ENCODE measurements at places on chromosomes 12 and 14.

DNA sequence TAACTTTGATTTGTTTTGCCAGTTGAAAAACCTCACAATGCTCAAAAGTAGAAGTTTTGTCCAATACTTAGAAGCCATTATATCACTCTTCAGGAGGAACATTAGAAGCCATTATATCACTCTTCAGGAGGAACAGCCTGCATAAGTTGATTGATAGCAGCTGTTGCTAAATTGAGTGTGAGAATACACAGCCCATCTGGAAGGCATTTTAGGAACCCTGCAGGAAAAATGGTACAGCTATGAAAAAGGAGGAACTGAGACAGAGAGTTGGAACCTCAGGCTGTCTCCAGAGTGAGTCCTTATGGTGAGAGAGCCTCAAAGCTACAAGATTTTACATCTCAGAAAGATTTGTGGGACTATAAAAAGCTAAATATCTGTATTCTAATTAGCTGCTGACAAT, 207.0 kb downstream of the MYRFL start:
- no peak for DNase-seq

GRCh38 chr12:22100958-22101748, 55.1 kb downstream of the CMAS start:
- peak; percentile 63 for DNase-seq

- no peak for DNase-seq
Measured at GRCh38 chr14:81247271-81247766, 26.6 kb upstream of the GTF2A1 start.

DNA sequence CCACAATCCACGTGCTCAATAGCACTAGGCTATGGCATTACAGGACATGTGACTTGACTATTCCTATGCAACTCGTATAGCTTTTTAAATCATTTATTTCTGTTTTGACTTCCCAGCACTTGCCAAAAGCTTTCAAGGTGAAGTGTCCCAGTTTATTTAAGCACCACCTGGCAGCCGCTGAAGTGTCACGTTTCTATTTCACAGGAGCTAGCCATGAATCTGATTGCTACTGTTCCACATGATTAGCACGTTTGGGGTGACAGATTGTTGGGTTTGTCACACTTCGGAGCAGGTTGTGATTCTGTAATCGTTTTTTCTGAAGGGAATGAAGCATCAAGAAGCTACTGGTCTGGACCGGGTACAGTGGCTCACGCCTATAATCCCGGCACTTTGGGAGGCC, 39.9 kb upstream of the BICDL1 start:
- no peak for DNase-seq

DNA sequence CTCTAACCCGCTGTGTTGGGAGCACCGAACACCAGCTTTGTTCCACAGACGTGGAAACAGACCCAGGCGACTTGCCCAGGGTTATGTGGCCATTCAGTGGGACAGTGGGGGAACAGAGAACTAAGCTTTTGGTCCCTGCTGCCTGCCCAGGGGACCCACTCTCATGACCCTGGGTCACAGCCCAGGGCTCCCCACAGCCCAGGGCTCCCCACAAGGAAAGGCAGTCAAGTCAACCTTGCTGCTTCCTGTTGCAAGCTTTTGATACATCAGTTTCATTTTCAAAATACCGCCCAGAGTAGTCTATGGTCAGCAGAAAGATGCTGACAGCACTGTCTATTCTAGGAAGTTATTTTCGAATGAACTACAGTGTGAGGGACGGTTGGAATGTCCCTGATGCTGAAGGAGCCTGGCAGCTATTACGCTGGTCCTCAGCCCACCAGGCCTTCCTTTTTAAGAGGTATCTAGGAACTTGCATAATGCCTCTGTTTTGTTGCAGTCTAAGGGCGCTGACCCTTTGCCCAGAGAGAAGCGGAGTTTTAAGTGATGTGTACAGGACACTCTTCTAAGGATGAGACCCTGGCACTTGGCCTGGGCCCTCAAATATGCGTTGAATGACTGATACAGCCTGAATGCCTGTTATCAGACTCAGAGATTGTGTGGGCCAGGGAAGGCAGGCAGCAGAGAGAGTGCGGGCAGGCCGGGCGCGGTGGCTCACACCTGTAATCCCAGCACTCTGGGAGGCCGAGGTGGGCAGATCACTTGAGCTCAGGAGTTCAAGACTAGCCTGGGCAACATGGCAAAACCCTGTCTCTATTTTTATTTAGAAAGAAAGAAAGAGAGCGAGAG, 12.6 kb upstream of the TTC7B start:
- peak; percentile 13 for DNase-seq

DNA sequence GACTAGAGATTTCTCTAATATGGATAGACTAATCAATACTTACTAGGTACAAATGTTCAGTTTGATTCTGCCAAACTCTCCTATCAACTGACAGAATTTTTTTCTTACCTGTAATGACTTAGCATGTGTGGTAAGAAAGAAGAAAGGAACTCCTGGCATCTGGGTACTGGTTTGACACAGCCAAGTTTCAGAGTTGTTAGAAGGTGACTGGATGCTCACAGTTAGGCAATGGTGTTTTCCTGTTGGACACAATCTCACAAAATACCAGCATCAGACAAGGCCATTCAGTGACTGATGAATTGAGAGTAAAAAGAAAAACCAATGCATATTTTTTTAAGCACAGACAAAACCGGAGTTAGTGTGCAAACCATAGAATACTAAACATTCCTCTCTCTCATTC, 4.2 kb downstream of the MUCL1 start:
- no peak for DNase-seq

DNA sequence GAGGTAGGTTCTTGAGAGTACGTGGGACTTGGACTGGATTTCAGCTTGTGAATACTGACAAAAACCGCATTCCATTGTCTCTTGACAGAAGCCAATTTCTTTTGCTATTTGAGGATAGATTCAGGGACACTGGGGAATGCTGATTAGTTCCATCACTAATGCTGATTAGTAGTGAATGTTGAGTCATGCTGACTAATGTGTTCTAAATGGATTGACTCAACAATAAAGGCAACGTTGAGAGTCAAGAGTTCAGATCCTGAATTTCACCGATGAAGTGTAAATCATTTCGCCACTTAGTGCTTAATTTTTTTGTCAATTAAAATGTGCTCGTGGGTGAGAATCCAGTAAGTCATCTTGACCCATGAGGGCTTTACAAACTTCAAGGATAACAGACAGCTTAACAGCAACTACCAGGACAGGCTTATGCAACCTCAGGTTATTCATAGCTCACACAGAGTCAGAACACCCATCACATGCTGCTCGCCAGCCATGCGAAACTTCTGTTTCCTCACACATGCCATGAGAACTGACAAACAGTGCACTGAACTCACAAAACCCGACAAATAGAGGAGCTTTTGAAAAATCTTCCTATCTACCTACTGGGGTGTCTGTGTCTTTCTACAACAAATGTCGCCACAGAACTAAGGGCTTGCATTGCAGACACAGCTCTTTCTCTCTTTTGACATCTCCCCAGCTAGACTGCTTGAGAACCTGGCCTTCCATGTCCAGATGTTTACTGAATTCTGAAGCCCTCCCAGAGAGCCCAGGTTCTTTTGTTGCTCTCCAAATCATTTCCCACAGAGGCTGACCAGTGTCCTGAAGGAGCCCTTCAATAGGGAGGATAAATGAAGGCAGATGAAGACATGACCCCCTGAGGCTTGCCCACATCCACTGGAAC, 316.4 kb downstream of the ZFP36L1 start:
- peak; percentile 71 for DNase-seq

DNA sequence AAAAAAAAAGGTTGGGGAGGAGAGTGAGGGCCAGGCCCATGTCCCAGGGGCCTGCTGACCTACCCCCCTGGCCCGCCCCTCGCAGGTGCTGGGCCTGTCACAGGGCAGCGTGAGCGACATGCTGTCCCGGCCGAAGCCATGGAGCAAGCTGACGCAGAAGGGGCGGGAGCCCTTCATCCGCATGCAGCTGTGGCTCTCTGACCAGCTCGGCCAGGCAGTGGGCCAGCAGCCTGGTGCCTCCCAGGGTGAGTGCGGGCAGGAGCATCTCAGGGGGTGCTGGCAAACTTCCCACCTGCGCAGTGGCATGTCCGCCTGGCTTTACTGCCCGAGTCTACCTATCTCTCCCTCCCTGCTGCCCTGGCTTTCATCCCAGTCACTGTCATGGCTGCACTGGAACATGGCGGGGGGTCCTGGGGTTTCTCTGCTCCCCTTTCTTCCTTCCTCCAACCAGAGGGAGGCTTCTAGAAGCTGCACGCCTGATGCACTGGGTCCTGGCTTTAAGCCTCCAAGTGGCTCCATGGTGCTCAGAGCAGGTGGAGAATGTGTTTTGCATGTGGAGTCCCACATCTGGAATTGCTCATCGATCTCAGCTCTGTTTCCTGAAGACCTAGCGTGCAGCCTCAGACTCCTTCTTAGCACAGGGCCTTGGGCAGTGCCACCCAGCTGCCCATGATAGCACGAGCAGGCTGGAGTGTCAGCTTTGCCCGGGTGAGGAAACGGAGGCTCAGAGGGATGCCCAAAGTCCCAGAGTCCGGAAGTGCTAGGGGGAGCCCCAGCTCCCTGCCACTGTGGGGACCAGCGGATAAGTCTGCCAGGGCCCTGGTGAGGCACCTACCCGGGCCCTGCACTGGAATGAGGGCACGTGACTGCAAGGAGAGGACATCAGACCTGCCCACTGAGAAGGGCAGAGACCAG, 46.3 kb downstream of the PHETA1 start:
- DNase-seq = no peak

- peak; percentile 94 for DNase-seq
Measured at GRCh38 chr12:49967042-49967776, 5.5 kb downstream of the AQP5 start.

DNA sequence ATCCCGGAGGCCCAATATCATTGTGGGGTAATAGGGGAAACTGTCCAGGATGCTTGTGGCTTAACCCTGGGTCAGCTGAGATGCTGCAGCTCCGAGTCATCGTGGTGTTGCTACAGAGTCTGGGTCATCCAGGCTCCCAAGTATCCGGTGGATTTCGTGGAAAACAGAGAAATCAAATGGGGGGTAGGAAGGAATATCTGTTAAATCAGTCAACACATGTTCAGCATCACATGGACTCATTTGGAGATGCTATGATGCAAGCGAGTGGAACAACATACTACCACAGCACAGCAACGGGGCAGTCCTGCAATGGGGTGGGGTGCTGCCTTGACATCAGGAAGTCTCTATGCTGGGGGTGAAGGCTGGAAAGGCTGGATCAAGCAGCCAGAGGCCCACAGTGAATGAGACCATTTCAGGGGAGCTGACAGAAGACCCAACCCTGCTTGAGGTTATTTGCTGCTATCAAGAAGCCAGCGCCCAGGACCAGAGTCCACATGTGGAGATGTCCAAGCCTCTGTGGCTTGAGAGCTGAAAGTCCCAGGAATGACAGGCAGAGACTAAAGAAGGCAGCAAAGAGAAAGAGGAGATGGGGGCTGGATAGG, 22.9 kb downstream of the VDR start:
- DNase-seq = peak; percentile 36

DNA sequence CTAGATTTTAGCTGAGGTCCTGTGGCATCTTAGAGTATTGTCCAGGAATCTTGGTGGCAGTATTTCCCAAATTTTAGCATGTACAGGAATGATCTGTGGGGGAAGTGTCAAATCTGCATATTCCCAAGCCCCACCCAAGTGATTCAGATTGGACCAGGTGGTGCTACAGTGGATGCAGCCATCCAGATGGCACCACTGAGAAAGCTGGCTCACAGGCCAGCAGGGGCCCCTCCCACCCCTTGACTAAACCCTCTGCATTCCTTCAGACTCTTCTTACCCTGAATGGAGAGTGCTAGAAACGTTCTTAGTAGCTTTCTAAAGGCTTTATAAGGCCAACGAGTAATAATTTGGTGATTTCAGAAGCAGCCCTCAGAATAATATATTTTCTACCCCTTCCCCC, 255.2 kb downstream of the NRXN3 start:
- no peak for DNase-seq

DNA sequence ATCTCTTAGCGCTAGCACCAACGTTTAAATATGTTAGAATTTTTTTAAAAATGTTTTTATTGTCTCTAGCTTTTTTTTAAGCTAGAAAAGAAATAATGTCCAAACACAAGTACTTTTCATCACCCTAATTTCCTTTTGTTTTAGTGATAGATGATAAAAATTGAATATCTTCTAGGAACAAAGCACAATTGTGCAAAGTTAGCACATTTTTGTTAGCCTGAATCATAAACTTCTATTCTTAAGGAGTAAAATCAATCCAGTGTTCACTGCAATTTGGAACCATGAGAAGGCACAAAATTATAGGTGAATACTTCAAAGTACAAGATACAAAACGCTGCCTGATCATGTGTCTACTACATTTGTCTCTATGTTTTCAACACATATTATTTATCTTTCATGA, 408.5 kb upstream of the RPL10L start:
- DNase-seq = no peak

GRCh38 chr12:113391650-113392337, 11.9 kb downstream of the SDS start:
- no peak for DNase-seq

DNA sequence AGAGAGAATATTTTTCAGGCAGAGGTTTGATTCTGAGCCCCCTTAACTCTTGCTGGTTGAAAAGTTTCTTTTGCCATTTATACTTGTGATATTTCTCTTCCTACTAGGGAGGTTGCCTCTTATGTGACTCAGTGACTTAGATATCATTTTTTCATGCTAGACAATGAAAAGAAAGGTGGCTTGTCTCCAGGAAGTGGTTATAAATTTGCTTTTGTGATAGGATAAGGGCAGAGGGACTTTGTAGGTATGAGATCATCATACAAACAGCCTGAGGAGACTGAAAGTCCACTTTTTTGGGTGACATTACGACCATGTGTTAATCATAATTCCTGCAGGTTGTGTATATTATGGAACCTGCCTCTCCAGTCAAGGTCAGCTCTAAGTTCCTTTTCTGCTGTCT, 35.8 kb downstream of the ACSM4 start:
- DNase-seq = no peak

- no peak for DNase-seq
Measured at GRCh38 chr14:21749306-21749868, 75.8 kb upstream of the OR4E1 start.

DNA sequence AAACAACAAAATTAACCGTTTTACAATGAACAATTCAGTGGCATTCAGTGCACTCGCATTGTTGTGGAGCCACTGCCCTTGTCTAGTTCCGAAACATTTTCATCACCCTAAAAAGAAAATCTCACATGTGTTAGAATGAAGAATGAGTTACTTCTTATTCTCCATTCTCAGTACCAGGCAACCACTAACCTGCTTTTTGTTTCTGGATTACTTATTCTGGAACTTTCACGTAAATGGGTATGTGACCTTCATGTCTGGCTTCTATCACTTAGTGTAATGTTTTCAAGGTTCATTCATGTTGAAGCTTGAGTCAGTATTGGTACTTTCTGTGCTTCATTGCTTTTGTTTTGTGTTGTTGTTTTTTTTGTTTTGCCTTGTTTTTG, 15.6 kb downstream of the RCOR1 start:
- no peak for DNase-seq

- DNase-seq = peak; percentile 28
Measured at GRCh38 chr14:91889477-91890211, 22.3 kb upstream of the TC2N start.

All from dermis blood vessel endothelial cell (primary cell).